ENCODE measurements at places on chromosomes 4 and X. TPM values are rescaled to one million over a fixed set of nuclear protein-coding genes. Genes with fewer than 3 reads are reported as not detected.

The FAM9B gene
- not detected for total RNA-seq

The FHIP1A gene
- 0.12 TPM for total RNA-seq

The KCND1 gene
- 0.72 TPM for total RNA-seq

The SPATA18 gene
- 4.1 TPM for total RNA-seq

The RNF175 gene
- not detected for total RNA-seq

The ASB5 gene
- total RNA-seq = not detected

The MAGEC1 gene
- not detected for total RNA-seq

The CSN1S1 gene
- total RNA-seq = not detected

All from NCI-H460 (cell line).